Activated T-helper 9 cell treated with anti-CD3 and anti-CD28 coated beads, Interleukin-2, amount 50 U/mL, for 16 hours (primary cell): ENCODE measurements at places on chromosomes 1 and 21.

DNA sequence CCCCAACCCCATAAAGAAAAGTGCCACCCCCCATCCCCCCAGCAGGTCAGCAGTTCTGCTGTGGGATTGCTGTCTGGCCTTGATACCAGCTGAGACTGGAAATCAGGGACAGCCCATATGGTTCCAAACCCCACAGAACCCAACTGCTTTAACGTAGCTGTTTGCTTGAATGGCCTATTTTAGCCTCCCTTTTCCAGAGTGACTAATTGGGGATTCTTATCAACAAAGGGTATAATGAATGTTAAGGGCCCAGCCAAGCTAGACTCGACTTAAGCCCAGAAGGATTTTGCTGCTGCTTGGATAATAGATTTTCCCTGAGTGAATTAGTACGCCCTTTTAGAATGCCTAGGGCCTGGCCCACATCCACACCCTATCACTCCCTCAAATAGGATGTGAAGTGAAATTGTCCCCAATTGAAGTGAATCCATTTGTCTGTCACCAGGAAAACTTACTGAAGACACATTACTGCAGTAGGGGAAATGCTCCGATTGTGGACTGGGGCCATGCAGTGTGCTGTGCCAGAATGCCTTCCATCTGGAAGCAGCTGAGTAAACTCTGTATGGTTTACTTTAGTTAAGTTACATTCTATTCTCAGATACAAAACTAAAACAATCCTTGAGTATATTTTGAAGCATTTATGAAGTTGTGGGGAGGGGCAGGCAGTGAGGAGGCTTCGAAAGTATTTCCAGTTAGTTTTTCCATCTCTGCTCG is 156.9 kb downstream of the DHRS3 start:
- DNase-seq: no peak

GRCh38 chr1:43492826-43493225 is 37.9 kb upstream of the PTPRF start:
- DNase-seq: no peak

GRCh38 chr1:10074852-10075730 is 42.3 kb downstream of the UBE4B start:
- no peak for DNase-seq

DNA sequence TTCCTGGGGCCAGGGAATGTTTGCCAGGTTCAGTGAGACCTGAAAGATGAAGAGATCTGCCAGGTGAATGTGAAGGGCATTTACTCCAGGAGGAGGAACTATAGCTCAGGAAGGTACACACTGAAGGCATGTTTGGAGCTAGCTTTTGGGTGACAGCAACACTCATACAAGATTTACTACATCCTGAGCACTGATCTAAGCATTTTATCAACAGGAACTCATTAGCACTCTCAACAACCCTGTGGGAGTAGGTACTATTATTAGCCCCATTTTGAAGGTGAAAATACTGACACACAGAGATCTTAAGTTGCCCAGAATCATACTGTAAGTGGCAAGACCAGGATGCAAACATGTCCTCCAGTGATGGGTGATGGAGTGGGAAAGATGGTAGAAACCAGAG is 6.7 kb downstream of the GADD45A start:
- DNase-seq: no peak

DNA sequence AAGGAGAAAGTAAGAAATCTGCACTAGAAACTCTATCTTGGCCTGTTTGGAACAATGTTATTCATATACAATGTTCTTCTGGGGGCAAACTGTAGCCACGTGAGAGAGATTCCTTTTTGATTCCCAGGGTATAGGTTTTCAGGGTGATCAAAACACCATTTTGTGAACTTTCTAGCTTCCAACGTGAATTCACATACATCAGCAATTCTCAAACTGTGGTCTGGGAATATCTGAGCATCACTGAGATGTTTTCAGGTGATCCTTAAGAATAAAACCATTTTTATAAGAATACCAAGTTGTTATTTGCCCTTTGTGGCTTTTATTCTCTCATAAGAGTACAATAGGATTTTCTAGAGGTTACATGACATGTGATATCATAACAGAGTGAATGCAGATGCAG is 66.9 kb upstream of the ATP1A1 start:
- DNase-seq: no peak

DNA sequence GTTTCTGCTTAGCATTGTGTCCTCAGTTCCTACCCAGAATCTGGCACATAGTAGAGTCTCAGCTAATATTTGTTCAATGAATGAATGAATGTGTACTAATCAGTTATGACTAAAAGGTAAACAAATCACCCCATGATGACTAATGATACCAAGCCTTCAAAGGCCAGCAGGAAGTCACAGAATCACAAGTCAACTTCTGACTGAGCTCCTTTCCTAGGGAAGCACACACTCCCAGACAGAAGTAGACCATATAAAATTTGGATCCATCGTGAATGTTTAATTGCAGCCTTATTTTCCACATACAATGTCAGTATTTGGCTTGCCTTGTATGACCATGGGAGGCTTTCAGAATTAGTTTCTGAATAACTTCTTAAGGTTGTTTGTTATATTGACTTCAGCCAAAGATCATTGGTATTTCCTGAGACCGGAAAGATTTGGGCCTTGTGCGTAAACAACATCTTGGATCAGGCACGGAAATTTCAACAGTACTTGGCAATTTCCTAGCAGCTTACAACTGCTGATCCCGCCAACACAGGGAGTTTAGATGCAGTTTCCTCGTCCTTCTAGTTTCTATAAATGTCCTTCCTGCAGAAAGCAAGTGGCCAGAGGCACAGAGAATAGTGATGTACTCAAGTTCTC is 185.9 kb upstream of the ATP1B1 start:
- no peak for DNase-seq

- no peak for DNase-seq
Observed at GRCh38 chr1:228136901-228137300, 3.2 kb upstream of the GUK1 start.

DNA sequence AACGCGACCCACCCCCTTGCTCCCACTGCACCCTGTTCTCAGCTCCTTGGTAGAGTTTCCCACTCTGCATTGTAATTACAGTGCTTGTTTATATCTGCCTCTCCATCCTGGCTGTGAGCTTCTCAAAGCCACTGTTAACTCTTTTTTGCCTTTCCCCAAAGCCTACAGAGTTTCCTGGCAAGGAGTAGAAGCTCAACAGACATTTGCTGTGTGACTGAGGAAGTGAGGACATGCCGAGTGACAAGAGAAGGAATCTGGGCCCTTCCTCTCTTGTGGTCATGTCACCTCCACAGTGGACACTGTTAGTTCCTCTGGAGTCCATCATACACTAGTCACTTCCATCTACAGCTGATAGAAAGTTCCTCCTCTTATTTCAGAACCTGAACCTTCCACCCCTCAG is 6.1 kb upstream of the IGSF8 start:
- no peak for DNase-seq

GRCh38 chr21:44738621-44739020 is 27.2 kb upstream of the TSPEAR start:
- DNase-seq: no peak

DNA sequence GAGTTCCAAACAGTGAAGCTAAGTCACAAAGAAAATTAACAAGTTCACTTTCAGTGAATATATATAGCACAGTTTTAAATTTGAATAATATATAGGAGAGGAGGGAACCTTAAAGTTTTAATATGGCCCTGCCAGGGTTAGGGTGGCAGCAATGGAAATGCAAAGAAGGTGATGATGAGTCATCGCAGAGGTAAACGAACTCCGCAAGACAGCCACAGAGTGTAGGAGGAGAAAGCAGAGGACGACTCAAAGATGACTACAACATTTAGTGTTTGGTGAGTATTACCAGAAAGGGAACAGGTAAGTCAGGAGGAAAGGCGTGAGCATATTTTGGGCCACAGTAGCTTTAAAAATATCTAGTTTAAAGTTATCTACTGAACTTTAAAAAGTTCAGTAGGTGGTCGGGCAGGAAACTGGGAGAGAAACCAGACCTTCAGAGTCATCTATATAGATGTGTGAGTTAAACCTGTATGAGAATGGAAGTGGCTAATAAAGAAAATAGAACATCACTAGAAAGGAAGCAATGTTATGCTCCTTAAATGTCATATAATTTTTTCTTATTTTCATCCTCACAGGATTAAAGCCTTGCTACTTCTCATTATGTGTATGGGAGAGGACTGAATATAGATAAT is 75.7 kb downstream of the UCHL5 start:
- peak; percentile 6 for DNase-seq

DNA sequence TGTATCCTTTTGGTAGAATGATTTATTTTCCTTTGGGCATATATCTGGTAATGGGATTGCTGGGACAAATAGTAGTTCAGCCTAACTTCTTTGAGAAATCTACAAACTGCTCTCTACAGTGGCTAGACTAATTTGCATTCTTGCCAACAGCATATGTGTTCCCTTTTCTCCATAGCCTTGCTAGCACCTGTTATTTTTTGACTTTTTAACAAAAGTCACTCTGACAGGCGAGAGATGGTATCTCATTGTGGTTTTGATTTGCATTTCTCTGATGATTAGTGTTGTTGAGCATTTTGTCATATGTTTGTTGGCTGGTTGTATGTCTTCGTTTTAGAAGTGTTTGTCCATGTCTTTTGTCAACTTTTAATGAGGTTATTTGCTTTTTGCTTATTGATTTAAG is 99.8 kb downstream of the UCK2 start:
- DNase-seq: no peak

DNA sequence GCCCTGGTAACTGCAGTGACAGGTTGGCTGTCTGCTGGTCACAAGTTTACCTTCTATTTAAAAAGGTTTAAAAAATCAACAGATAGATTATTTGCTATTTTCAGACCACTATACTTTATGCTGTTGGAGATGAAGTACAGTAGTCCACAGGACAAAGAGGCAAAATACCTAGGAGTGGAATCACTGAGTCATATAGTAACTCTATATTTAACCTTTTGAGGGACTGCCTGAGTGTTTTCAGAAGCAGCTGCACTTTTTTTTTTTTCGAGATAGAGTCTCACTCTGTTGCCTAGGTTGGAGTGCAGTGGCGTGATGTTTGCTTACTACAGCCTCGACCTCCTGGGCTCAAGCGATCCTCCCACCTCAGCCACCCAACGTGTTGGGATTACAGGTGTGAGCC is 11.7 kb downstream of the CNIH4 start:
- no peak for DNase-seq

DNA sequence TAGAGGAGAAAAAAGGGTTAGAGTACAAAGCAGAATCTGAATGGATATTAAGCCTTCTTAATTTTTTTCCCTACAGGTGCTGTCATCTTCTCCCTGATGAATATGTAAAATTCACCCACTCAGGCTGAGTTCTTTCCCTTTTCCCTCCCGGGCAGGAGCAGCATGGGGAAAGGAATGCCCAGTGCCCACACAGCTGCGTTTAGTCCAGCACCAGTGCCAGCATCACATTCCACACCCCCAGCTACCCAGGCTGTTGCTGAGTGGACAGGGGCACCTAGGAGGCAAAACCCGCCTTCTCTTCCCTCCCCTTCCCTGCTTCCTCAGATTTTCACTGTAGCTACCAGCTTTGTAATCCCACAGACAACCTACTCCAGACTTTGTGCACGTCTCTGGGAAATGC is 3.4 kb upstream of the CADM3 start:
- no peak for DNase-seq

DNA sequence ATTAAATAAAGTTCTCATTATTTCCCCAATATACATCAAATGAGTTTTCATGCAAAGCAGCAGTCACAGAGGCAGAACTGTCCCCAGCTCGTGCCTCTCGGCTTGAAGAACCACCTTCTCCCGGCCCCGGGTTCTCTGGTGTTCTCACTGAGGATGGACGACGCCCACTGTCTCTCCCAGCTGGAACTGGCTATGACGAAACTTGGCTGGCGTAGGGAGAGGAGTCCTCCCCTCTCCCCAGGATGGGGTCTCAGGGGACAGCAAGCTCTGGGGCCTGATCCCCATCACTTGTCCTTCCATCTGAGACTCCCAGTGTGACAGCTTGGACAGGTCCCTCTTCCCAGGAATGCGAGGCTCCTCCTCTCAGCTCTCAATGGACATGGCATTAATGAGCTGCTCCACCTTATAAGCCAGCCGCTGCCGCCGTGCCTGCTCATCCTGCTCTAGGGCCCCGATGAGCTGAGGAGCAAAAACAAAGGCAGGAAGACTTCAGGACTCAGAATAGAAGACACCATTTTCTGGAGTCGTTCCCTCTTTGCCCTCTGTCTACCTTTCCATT is 116.0 kb upstream of the CD34 start:
- DNase-seq: no peak

- no peak for DNase-seq
Observed at GRCh38 chr1:96588416-96588995, 133.1 kb upstream of the PTBP2 start.

DNA sequence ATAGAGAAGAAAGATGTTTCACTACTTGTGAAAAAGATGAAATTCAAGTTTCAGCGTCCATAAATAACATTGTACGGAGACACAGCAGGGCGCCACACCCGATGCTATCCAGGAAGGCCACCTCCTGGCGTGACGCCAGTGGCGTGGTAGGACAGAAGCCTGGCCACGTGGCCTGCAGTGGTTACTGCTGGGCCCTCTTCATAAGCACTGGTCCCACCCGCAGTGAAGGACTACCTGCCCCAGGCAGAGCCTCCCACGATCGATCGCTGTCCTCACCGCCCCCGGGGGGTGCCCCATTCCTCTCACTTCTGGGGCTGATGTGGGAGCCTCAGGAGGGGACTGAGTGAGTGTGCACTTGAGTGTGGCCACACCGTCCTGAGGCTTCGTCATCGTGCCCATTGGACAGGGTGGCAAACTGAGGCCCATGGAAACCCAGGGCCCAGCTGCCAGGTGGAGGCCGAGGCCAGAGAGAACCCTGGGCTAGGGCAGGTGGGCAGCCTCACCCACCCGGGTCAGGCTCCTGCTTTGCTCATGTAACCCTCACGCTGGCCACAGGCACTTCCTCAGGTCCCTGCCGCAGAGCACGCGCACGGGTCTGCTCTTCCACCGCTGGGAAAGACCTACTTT is 11.7 kb upstream of the HES5 start:
- no peak for DNase-seq

DNA sequence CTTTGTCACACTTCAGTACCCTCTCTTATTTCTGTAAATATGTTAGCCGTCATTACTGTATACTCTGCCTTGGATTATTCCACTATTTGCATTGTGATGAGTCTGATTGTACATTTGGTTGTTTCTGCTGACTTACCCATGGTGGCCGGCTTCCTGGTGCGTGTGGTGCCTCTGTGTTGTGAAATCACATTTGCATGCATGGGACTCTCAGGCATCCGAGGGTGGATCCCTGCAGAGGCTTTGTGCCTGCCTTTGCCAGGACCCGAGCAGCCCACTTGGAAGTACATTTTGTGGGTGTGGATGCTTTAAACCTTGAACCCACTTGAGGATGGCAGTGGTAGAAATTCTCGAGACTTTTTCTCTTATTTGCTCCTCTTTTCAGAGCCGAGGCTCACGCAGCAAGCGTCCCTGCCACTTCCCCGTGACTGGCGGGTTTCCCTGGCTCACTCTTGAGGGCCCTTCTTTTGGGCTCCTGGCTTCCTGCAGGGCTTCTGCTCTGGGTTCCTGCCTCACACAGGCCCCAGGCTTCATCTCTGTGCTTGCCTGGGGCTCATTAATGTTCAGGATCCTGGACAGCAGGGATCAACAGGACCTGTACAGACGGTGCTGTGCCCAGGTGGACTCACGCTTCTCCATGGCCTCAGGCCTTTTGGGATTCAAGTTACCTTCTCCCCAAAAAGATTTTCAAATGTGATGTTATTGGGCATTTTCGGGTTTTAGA is 36.6 kb downstream of the POFUT2 start:
- DNase-seq: no peak
